ENCODE measurements at places on chromosomes 13 and 19.

DNA sequence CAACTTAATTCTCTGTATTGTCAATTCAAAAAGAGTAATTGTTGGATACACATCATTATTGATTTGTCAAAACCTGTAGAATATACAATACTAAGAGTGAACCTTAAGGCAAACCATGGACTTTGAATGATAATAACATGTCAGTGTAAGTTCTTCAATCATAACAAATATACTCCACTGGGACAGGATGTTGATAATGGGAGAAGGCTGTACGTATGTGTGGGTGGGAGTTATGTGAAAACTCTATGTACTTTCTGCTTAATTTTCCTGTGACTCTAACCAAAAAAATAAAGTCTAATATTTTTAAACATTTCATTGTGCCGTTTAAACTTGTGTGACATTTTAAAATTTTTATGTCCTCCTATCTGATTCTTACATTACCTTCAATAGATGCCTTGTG lies 526.7 kb downstream of the SUCLA2 start:
- DNase-seq, result no peak

- DNase-seq, result no peak
Observed at GRCh38 chr13:98364647-98365046, 187.6 kb upstream of the RNF113B start.

DNA sequence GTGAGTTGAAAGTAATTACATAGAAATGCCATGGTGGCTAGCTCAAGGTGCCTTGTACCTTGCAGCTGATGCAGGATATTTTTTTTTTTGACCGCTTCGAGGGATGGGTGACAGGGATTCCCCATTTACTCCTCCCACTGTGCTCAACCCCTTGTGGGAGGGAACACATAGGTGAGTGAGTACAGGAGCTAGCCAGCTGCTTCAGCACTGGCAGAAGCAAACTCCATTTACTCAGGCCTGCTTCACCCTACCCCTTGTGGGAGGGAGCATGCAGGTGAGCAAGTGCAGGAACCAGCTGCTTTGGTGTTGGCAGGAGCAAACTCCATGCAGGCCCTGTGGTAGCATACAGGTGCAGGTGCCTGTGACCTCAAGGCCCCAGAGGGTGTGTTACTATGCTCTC lies 330.1 kb downstream of the TDRD3 start:
- no peak for DNase-seq

DNA sequence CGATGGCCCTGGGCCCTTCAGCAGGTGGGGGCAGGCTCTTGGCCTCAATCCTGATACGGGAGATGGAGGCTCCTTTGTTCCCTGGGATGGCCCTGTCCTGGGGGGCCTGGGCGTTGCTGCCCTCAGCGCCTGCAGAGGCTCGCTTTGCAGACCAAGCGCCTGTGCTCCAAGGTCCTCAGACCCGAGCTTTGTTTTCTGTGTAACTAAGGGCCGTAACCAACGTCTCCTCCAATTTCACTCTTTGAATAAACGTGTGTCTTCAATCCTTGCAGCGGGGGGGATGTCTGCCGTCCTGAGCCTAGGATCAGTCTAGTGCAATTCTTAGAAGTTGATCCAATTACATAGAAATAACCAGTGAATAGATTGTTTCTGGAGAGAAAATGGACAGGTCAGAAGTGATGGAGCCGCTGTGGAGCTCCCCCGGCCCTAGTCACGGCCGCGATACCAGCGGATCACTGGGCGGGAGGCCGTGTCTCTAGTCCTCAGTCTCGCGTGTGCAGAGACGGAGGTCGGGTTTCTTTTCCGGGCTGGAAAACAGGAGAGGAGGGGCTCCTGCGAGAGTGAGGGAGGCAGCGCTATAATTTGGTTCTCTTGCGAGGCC lies 5.3 kb downstream of the PTBP1 start:
- DNase-seq, result no peak

- no peak for DNase-seq
Observed at GRCh38 chr19:12166626-12167025, 3.7 kb downstream of the ZNF136 start.

- DNase-seq, result no peak
Observed at GRCh38 chr13:43596924-43597598, 189.7 kb downstream of the ENOX1 start.

DNA sequence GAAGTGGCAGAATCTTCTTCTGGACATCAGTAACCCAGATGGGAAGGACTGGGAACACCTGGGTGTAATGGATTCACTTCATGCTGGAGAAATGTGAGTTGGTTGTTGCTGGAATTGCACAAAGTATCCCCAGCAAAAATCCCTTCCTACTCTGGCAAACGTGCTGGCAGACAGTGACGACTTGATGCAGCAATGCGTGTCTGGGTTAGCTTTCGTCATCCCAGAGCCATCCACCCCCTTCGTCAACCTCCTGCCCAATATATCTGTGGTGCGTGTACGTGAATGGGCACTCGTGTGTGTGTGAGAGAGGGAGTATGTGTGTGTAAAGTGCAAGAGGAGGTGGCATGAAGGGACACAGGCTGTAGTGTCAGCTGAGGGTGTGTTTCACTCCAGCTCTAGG lies 70.9 kb downstream of the TM9SF2 start:
- no peak for DNase-seq

- no peak for DNase-seq
Observed at GRCh38 chr13:32947411-32948276, 68.6 kb upstream of the KL start.

DNA sequence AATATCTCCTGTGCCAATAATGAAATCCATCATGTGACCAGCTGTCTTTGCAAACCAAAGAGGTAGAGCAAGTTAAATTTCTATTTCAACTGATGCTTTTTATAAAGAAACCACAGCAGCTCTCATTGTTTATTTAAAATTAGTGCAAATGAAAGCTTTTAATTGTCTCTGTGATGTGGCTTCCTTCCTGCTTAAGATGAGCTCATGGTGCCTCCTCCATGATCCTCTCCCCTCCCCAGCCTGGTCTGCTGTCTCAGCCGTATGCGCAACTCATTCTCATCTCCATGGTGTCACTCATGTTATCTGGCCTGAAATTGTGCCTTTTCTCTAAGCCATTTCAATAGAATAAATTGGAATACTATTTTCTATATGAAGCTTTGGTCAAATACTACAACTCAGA lies 270.6 kb downstream of the FGF14 start:
- no peak for DNase-seq

GRCh38 chr13:20171364-20171763 lies 10.5 kb upstream of the GJA3 start:
- DNase-seq, result no peak

DNA sequence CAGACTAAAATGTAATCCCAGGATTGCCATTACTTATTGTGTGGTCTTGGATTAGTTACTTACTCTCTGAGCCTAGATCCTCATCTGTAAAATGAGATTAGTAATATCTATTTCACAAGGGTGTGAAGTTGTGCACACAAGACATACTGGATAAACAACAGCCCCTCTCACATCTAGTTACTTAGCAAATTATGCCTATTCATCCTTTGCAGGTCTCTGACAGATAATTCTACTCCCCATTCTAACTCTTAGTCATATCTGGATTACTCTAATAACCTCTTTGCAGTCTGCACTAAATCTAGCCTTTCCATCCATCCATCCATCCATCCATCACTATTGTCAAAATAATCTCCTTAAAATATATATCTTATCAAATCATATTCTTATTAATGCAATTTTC lies 12.4 kb downstream of the MTRF1 start:
- DNase-seq, result no peak

GRCh38 chr19:34662919-34663318 lies 14.0 kb downstream of the SCGB2B2 start:
- DNase-seq, result no peak

- no peak for DNase-seq
Observed at GRCh38 chr13:32261567-32261966, 53.6 kb downstream of the ZAR1L start.

DNA sequence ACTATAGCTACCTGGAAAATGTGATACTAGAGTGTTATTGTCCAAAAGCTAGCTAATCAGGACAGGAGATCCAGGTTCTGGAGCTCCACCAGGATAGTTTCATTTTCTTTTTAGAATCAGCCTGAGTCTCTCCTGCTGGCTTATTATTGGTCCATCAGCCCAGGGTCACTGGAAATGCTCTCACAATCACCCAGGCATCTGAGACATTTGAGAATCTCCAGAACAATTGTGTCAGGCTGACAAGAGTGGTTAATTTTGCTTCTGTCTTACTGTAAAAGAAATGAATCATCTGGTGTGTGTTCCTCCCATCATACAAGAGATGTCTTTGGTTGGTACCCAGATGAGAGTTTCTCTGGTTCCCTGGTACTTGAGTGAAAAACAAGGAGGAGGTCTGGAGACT lies 43.6 kb upstream of the ZNF681 start:
- DNase-seq, result no peak

GRCh38 chr13:105702441-105702840 lies 833.0 kb downstream of the EFNB2 start:
- no peak for DNase-seq

DNA sequence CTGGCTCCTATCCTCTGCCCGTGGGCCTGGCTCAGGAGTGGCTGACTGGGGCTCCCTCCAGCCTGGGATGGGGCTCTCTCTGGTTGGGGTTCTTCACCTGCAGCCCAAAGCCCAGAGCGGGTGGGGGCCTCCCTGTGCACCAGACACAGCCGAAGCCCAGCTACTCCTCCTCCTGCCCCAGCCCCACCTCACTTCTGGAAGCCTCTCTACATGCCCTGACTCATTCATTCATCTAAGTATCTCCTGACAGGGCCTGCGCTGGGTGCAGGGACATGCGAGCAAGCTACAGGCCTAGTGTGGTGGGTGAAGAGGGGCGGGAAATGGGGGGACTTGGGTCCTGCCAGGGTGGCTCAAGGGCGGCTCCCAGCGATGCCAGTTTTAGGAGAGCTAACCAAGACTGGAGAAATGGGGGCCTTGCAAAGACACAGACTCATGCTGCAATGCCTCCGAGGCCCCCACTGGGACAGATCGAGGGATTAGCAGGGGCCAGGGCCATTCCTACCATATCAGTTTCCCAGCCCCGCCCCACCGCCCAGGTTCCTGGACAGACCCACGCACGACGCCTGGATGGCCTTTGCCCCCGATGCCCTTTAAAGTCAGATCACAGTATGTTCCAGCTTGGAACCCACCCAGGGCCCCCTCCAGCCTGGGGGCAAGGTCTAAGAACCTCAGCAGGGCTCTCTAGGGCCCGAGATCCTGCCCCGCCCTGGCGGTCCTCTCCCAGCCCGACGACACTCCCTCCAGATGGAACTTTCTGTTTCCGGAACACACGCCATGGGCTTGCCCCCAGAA lies 12.6 kb downstream of the LSM4 start:
- DNase-seq, result no peak

DNA sequence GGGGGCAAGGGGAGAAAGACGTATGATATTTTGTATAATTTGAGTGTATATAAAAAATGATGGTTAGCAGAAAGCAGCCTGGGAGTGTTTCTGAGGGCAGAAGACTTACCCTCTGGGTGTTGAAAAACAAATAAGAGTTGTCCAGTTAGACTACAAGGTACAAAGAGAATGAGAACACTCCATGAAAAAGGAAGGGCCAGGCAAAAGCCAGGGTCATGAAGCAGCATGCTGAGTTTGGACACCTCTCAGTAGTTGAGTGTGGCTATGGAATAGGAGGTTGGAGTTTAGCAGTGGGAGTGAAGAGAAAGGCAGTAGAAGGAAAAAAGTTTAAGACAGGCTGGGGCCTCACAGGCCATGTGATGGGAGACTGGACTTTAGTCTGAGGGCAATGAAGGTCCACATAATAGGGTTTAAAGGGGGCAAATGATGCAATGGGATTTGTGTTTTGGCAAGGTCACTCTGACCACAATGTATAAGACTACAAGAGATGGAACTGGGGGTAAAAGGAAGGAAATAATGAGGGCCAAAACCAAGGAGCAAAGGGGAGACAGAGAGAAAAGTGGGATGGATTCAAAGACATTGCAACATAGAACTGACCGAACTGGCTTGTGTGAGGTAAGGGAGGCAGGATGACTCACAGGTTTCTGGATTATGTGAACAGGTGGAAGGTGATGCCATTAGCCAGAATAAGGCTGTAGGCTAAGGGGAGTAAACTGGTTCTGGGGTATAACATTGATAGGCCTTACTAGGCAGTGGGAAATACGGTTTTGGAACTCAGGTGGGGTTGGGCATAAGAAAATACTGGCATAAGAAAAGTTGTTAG lies 76.6 kb downstream of the SERP2 start:
- no peak for DNase-seq

DNA sequence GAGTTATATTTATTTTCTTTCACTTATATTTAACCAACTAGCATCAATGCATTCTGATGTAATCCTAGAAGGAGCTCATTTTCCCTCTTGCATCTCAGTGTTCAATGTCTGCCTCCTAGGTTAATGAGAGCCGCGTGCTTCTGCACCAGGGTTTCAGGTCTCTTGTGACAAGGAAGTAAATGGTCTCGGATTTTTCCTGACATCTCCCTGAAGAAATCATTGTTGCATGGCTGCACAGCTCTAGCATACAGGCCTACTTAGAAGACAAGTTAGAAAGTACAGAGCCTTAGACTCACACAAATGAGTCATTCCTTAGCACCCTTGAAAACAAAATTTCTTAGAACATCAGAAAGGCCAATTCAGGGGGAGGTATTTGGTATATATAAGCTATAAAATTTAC lies 57.2 kb upstream of the KLF12 start:
- DNase-seq, result no peak

- DNase-seq, result no peak
Observed at GRCh38 chr19:18839465-18840287, 7.9 kb downstream of the UPF1 start.

DNA sequence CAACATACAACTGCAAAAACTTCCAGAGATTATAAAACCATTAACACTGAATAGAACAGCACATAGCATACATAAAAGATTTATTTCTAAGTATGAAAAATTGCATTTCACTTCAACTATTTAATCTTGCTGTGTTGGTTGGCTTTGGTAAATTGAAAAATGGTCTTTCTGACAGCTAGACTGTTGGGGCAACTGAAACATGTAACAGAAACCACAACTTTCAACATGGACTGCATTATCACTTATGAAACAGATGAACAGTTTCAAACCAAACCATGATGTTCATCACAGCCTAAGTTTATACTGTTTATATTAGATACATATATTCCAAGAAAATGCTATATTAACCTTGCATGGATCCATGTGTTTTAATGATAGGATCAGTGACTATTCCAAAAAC lies 324.1 kb upstream of the PCDH9 start:
- DNase-seq, result no peak

- DNase-seq, result no peak
Observed at GRCh38 chr13:83943530-83944279, 61.4 kb upstream of the SLITRK1 start.

GRCh38 chr13:100842136-100842535 lies 167.5 kb upstream of the TMTC4 start:
- no peak for DNase-seq

DNA sequence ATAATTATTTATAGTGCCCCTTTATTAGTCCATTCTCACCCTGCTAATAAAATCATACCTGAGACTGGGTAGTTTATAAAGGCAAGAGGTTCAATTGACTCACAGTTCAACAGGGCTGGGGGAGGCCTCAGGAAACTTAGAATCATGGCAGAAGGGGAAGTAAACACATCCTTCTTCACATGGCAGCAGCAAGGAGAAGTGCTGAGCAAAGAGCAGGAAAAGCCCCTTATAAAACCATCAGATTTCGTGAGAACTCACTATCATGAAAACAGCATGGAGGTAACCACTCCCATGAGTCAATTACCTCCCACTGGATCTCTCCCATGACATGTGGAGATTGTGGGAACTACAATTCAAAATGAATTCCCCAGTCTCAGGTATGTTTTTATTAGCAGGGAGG lies 89.9 kb upstream of the STARD13 start:
- DNase-seq, result no peak

Data from esophagus squamous epithelium (tissue), 5 donors.